ENCODE measurements at places on chromosomes 1 and 21.

- DNase-seq: no peak
Observed at GRCh38 chr1:37055631-37056030, 21.3 kb upstream of the GRIK3 start.

GRCh38 chr1:38403667-38404066, 357.1 kb upstream of the POU3F1 start:
- DNase-seq: no peak

DNA sequence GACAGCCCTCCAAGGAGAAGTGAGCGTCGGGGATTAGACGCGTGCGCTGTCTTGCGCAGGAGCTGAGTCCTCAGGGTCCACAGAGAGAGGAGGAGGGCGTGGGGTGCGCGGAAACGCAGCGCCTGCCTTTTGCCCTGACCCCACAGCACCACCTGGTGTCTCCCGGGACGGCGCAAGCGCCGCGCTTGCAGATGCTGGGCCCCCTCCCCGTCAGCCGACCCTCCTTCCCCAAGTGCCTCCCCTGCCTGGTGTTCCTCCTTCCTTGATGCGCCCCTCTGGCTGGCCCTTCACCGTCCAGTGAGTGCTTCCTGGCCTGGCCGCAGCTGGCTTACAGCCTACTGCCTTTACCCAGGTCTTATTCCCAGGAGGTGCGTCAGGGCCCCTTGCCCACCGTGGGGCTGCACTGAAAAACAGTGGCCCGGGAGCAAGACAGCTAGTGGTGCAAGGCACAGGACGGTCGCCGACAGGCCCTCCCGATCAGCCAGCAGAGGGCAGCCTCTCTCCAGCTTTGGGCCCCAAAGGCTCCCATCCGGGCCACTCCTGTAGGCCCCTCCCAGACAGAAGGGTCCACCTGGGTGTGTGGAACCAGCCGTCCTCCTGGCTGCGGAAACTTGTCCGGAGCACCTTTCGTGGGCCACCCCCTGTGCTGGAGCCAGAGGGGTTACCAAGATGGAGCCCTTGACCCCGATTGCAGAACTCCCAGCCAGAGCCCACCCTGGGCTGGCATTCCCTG, 12.9 kb upstream of the PHLDA3 start:
- no peak for DNase-seq

GRCh38 chr1:28437924-28438699, 67.7 kb upstream of the RCC1 start:
- peak; percentile 94 for DNase-seq

DNA sequence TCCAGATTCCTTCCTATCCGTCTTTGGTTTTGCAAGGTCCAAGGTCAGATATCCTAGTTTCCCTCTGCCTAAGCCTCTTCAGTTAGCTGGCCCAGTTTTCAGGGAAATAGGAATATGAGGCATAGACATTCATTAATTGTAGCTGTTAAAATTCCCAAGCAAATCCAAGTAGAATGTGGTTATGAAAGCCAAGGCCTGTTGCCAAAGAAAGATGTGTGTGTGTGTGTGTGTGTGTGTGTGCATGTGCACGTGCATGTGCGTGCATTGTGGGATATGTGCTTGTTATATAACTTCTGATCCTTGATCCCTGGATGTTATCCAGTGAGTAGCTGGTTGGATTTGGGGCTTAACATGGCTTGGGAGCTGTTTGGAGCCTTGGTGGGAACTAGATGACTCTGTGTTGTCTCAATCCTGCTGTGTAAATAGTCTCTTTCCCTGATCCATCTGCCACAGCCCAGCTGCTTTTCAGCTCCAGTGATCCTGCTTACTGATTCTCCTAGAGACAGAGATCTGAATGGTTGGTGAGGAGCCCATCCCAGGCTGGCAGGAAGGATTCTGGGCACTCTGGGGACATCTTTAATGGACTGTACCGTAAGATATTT, 70.6 kb upstream of the GCLM start:
- DNase-seq: peak; percentile 97

DNA sequence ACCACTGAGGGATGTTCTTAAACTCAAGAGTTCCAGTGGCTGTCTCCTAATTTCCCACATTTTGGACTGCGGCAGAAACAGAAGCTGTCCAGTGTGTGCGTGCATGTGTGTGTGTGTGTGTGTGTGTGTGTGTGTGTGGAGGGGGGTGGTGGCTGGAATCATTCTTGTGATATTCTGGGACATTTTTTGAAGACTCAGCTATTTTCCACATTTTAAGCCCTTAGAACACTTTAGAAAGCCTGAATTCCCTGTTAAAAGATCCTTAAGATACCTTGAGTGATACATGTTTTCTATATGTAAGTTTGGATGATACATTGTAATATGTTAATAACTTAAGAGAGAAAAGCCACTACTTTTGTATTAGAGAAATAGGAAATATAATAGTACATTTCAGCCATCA, 636.4 kb downstream of the PLPP3 start:
- no peak for DNase-seq

GRCh38 chr1:167297222-167298214, 76.8 kb downstream of the POU2F1 start:
- DNase-seq: no peak

DNA sequence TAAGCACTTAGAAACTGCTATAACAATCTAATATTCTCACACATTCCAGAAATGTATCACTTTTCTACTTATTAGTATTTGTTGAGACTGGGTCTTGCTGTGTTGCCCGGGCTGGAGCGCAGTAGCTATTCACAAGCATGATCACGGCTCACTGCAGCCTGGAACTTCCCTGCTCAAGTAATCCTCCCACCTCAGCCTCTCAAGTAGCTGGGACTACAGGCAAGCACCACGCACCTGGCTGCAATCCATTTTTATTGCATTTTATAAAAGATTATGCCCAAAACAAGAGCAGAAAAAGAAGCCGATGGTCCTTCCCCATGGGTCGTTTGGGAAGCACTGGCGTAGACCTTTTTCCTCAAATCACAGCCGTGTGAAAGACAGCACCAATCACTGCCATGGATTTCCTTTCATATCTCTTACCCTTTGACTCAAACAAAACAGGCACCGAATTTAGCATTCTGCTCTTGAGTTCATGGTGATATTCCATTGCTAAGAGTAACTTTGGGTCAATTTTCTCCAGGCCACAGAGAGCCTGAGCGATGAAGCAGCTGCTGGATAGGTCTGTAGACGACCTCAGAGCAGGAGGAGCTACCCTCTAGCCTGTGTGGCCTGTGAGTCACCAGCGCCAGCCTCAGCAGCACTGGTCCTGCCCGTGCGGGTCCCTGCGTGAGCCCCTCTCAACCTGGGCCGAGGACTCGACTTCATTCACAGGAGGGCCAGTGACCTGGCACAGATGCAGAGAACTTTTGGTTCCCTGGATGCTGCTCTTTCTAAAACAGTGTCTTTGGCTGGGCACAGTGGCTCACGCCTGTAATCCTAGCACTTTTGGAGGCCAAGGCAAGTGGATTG, 80.8 kb downstream of the PIK3CD start:
- DNase-seq: no peak

GRCh38 chr1:19336543-19336942, 24.4 kb downstream of the SLC66A1 start:
- DNase-seq: no peak

DNA sequence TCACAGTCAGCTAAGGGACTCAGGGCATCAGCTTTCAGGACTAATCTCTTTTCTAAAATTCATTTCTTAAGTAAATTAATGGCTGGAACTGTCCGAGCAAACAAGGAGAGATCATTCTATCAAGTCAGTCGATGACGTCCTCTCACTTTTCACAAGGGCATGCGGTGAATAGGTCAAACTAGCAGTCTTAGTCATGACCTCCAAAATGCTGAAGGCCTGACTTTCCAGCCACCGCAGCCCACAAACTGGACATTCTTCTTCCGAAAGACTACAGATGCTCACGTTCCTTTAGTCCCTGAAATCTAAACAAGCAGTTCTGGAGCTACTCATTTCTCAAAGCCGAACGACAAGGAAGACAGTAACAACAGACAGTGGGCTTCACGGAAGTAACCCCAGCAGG, 127.9 kb downstream of the TIAM1 start:
- no peak for DNase-seq

DNA sequence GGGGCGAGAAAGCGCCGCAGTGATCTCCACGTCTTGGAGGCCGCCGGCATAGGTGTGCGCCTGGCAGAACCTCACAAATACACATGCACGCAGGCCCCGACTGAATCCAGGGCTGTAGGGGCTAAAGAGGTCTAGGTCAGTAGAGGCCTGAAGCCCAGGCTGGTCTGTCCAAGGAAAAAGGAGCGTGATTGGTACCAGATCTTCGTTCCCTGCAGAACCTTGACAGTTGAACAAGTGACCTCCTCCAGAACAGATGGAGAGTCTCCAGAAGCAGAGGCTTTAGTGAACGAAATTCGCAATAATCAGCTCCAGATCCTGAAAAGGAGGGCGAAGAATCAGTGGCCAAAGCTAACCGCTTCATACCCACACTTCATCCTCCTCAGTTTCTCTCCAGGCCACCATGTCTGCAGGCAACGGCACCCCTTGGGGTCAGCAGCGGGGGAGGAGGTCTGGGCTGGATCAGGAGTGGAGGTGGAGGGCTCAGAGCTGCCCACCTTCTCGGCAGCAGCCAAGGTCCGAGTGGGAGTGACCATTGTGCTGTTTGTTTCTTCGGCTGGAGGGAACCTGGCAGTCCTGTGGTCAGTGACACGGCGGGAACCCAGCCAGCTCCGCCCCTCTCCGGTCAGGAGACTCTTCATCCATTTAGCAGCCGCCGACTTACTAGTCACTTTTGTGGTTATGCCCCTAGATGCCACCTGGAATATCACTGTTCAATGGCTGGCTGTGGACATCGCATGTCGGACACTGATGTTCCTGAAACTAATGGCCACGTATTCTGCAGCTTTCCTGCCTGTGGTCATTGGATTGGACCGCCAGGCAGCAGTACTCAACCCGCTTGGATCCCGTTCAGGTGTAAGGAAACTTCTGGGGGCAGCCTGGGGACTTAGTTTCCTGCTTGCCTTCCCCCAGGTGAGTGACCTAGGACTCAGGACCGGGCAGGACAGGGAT, 749 bp upstream of the PEX11B start:
- no peak for DNase-seq
